ENCODE measurements at places on chromosomes 1 and 21. TPM values are rescaled to one million over a fixed set of nuclear protein-coding genes. Genes with fewer than 3 reads are reported as not detected.

The CHRM3 gene
- total RNA-seq, result not detected

The LCE1B gene
- not detected for total RNA-seq

The LRRC38 gene
- total RNA-seq, result not detected

- DNase-seq, result no peak
These were observed 113.3 kb upstream of the DPT start for GRCh38 chr1:168842306-168842705.

The IL23R gene
- not detected for total RNA-seq

The FOXJ3 gene
- 9.9 TPM for total RNA-seq

DNA sequence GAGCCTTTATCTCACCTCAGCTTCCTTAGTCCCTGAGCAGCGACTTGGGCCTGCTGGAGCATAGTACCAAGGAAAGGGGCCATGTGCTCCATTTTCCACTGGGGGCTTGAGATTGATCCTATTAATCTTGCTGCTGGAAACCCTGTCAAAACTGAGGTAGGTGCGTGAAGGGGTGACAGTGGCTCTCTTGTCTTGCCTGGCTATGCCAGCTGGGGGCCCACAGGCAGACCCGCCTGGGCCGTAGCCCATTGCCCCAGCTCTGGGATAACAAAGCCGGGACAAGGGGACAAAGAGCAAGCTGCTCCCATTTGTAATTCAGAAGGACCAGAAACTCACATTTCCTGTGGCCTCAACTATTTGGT lies 10.3 kb upstream of the CELSR2 start:
- no peak for DNase-seq

- no peak for DNase-seq
These were observed 317.3 kb downstream of the AJAP1 start for GRCh38 chr1:4971666-4972065.

DNA sequence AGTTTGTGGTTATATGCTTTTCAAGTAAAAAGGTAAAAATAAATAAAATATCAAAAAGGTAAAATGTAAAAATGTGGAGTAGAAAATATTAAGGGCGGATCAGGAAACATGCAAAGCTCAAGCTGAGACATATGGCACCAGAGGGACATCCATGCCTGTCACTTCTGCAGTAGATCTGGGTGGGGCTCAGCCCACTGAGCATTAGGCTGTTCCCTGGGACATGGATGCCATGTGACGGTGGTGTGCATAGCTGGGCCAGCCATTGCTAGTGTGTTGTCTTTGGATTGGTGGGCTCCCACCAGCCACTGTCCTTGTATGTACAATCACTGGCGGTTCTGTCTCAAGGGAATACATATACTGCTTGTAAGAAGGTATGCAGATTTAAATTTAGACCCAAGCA lies 3.0 kb downstream of the TTC13 start:
- DNase-seq, result no peak

GRCh38 chr1:179883745-179884138 lies 1.7 kb downstream of the TOR1AIP1 start:
- DNase-seq, result peak; percentile 78

GRCh38 chr1:211519602-211520001 lies 27.6 kb upstream of the RD3 start:
- DNase-seq, result peak; percentile 76

GRCh38 chr1:57857809-57858208 lies 433.9 kb upstream of the DAB1 start:
- DNase-seq, result peak; percentile 57

GRCh38 chr1:247421074-247421473 lies 5.1 kb downstream of the NLRP3 start:
- DNase-seq, result peak; percentile 22

- DNase-seq, result no peak
These were observed 82.9 kb downstream of the NIBAN1 start for GRCh38 chr1:184891440-184891839.

DNA sequence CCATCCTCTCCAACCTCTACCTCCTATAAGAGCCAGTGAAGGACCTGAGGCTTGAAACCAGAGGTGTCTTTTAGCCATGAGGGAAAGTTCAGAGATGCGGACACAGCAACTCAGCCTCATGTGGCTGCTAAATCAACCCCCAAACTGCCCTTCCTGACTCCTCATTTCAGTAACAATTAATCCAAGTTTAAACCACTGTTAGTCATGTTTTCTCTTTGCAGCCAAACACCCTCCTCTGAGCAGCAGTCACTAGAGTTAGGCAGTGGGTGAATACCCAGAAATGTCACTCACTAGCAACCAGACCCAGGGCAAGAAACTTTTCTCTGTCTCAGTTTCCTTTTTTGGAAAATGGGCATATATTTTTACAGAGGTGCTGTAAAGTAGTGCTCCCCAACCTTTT lies 71.2 kb downstream of the KCNJ15 start:
- peak; percentile 91 for DNase-seq

All from renal cortical epithelial cell (primary cell).